ENCODE measurements at places on chromosomes 6 and 20.

DNA sequence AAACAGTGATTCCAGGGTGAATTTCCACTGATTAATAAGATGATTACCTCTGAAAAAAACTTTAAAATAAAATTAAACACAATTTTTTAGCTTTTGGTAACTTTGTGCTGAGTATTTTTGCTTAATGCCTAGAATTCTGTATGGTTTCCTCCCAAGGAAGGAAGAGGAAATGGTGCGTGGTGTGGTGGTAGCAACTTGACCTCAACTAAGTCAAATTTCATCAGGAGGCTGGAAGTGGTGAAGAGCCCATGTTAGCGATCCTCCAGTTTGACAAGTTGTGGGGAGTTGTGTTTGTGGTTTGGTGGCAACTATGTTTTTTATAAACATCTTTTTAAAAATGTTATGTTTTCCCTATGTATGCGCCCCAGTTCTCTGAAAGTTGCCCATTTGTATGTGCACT is 5.0 kb upstream of the RTF2 start:
- no peak for DNase-seq

DNA sequence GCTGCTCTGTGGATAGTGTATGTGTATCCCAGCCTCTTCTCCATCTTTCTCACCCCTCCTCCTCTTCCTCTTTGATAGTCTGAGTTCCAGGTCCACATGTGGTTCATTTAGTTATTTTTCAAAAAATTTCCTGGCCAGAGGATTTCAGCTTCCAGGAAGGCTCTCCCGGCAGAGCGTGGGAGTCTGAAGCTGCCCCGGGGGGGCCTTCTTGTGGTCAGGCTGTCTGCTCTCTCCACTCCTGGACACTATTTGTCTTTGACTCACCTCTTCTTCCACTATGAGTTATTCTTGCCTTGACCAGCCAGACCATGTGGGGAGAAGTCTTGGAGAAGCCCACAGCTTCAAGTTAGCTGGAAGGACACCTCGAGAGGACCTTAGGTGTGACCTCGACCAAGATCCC is 258.8 kb downstream of the CDC5L start:
- DNase-seq, result no peak

GRCh38 chr6:4113649-4114048 is 21.7 kb downstream of the ECI2 start:
- DNase-seq, result no peak

DNA sequence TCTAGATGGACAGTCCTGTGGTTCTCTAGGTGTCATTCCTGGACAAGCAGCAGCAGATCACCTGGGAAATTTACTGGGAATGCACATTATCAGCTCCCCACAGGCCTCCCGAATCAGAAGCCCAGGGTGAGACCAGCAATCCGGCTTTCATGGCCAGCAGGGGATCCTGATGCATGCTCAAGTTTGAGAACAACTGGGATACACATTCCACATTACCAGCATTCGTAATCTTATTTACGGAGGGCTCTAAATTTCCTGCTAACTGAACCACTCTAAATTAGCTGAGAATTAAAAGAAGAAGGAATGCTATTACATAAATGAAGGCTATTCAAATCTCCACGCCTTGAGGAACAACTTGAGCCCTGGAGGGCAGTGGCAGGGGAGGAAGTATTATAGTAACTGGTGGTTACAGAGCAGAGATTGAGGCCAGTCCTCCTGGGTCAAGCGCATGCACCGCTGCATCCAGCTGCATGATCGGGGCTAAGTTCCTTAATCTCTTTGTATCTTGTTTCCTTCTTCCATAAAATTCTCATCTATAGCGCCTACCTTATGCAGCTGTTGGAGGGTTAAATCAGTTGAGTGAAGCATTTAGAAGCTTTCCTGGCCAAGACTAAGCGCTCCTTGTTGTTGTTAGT is 403.7 kb downstream of the CDH26 start:
- no peak for DNase-seq

Measured in foreskin fibroblast (primary cell).